Activated T-helper 1 cell treated with anti-CD3 and anti-CD28 coated beads, Interleukin-2, amount 50 U/mL, for 16 hours (primary cell): ENCODE measurements at places on chromosomes 6 and 20.

DNA sequence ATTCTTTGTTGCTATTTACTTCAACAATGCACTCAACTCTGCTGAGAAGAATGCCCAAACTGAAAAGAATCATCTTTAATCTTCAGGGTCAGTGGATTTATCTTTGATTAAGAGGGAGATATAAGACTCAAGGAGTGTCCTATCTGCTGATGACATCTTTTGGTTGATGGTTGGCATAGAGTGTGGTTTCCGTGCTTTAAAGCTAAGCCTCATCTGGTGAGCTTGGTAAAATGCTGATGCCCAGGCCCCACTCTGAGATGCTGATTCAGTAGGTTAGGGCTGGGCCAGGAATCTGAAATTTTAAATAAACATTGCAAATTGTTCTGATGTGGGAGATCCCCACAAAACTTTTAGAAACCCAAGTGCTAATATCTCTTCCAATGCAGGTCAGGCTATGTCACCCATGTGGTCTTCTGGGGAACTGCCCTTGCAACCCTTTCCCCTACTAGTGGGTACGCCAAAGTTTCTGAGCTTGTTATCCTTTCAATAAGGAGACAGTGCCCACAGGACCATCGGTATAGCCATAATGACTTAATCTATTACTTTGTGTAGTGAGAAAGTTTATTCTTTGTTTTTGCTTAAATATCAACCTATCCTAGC, 68.5 kb upstream of the ARMH2 start:
- no peak for DNase-seq

DNA sequence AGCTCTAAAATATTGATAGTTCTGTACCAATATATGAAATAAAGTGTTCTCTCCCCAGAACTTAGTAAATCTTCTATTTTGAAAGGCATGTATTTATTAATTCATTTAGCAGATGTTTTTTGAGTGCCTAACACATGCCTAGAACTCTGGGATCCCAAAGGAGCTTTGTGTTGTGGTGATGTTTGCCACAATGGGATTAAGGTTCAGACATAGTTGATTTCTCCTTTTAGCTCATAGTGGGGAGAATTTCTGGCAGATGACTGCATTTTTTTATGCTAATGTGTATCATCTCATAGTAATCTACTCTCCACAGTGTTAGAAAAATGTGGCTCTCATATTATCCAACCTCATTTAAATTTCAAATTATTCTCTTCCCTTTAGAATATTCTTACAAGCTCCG, 21.7 kb downstream of the MYB start:
- DNase-seq: no peak

DNA sequence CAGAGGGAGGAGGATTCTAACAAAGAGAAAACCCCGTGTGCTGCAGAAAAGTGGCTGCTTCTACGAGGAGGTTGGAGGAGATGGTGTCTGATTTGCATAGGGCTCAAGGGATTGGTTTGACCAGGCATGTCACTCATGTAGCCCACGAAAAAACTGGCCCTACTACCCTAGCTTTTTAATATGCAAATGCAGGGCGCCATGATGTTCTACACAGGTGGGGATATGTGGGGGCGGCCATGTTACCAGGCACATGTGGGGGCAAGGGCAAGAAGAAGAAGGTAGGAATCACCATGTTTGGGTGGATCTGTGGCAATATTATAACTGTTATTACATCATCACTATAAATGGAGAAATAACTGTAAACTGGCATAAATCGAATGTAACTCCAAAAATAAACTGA, 9.9 kb downstream of the KIAA1755 start:
- DNase-seq: no peak

DNA sequence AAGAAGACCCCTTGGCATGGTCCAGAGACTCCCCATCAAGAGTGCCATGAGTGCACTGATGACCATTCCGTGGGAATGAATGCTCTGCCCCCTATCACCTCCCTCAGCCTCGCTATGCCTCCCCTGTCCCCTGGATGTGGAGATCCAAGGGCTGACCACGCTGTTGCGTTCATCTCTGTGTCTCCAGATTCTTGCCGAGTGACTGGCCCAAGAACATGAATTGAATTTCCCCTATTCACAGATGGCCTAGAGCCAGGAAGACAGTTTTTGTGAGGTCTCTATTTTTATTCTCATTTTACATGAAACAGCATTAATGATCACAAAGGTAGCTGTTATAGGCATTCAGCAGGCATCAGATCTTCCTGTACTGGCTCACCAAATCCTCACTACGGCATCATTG, 33.6 kb downstream of the MAFB start:
- DNase-seq: no peak

DNA sequence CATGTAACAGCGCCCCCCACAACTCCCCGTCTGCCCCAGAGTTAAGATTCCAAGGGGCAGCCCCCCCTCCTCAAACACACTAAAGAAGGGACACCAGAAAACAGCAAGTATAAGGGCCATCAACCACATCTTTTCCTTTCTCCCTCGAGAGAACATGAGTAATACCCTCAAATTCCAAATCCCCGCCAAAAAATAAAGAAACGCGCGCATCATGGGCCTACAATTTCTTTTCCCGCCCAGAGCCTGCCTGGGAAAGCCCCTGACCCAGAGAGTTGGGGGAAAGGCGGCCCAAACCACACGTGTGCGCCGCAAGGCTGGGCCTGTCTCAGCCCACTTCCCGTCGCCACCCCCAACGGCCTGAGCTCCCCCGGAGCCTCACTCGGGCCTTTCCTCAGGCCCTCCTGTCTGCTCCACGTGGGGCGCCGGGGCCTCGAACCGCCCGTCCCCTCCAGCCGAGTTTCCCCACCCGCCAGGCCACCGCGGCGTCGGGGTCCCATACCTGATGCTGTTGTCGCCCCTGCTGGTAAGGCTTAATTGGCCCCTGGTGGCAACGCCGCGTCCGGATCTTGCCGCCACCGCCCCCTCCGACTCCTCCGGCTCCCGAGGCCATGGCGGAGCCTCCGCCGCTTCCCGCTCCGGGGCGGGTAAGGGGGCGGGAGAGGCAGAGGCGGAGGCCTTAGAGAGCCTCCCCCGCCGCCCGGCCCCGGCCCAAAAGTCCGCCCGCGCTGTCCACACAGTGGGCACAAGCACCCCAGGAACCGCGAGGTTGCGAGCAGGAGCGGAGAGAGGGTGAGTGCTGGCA, 746 bp downstream of the NUP153 start:
- DNase-seq: peak; percentile 78

- no peak for DNase-seq
These were observed 915.0 kb downstream of the KIF16B start for GRCh38 chr20:15658295-15658694.

DNA sequence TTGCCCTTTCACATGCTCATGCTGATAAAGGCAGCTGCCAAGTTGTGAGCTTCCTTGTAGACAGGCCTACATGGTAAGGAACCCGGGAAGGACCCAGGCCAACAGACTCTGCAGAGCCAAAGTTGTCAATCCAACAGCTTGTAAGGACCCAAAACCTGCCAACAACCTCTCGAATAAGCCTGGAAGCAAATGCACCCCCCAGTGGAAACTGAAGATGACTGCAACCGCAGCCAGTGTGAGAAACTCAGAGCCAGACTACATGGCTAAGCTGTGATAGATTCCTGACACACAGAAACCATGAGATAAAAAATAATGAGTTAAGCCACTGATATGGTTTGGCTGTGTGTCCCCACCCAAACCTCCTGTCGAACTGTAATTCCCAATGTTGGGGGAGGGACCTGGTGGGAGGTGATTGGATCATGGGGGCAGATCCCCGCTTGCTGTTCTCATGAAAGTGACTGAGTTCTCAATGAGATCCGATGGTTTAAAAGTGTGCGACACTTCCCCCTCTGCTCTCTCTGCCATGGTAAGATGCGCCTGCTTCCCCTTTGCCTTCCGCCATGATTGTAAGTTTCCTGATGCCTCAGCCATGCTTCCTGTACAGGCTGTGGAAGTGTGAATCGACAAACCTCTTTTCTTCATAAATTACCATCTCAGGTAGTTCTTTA, 18.8 kb upstream of the CLPSL2 start:
- no peak for DNase-seq

- DNase-seq: no peak
These were observed 161.6 kb downstream of the ZDHHC14 start for GRCh38 chr6:157542414-157543160.

- DNase-seq: no peak
These were observed 47.7 kb upstream of the TMEM244 start for GRCh38 chr6:129908858-129909257.
